GM19239 (cell line): ENCODE measurements at places on chromosomes 11 and 22.

DNA sequence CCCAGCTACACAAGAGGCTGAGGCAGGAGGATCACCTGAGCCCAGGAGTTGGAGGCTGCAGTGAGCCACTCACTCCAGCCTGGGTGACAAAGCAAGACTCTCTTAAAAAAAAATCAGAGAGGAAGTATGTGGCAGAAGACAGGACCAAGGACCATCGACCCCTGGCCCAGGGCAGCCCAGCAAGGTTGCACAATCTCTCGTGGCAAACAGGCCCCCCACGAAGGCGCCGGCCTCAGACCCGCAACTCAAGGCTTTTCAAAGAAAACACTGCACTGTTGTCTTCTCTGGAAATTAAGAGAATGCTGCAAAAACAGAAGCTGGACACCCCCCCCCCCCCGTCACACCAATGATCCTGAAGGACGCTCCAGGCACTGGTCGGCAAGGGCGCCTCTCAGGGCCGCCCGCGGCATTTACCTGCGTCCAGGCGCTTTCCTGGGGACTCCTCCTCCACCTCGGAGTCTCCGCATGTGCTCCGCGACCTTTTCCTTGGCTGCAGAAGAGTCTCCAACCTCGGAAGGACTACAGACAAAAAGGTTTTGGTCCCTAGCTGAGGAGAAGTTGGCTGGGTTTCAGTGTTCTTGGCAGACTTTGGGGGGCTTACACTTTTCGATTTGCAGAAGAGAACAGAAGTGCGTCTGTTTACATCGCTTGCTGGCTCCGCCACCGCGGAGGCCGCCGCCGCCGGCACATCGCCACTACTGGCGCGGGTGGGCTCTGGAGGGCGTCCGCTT is 40.5 kb downstream of the BRD1 start:
- no peak for DNase-seq

GRCh38 chr11:47052576-47052975 is 116.0 kb downstream of the CSTPP1 start:
- DNase-seq: no peak

DNA sequence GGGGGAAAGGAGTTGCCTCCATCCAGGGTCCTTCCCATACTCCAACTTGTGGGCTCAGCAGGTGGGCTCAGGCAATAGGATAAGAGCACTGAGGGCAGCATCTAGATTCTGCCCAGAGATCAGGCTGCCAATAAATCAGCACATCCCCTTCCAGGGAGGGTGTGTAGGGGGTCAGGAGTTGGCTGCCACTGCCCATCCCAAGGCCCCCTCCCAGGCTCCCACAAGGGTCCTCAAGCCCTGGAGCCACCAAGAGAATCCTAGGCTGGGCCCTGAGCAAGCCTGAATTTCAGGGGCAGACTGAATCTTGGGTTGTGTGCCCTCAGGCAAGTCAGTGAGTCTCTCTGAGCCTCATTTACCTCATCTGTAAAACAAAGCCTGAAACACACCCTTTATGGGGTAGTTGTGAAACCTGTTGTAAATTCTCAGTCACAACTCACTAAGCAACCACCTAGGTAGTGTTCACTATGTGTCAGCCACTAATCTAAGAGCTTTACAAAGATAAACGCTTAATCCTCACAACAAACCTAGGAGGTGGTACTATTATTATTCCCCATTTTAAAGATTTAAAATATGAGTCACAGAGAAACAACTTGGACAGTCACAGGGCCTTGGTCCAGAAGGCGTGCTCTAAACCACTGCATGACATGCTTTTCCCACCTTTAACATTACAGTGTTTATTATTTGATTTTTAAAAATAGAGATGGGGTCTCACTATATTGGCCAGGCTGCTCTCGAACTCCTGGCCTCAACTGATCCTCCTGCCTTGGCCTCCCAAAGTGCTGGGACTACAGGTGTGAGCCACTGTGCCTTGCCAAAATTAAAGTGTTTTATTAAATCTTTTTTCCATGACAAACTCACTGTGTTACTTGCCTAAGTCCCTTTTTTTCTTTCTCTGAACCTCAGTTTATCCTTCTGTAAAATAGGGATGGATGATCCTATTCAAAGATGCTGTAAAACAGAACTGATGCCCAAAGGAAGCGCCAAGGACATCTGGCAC is 36.2 kb downstream of the LMO1 start:
- DNase-seq: no peak

GRCh38 chr11:45847911-45848316 is 639 bp downstream of the CRY2 start:
- DNase-seq: peak; percentile 28

- DNase-seq: no peak
Measured at GRCh38 chr11:27573024-27573423, 66.5 kb upstream of the LIN7C start.

DNA sequence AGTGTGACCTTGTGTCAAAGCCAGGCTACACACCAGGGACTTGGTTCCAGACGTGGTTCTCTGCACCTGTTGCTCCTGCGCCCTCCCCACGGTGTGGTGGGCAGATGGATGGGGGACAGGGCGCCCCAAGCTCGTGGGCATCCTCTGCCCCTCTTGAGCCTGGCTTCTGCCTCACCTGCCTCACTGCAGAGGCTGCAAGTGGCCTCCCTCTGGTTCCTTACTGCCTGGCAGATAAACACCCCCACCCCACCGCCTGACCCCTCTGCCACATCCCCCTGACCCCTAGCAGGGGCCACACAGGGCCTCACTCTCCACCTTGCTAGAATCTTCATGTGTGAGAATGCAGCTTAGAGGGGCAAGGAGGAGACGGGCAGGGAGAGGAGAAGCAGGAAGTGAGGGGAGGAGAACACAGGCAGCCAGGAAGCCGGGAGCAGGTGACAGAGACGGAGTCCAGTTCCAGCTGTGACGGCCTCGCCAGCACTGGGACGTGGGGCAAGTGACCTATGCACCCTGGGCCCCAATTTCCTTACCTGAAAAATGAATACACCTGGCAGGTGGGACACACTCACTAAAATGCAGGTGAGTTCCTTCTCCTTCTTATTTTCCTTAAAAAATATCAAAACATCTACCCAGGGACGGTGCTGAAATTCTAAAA is 178.3 kb downstream of the EFCAB6 start:
- no peak for DNase-seq

GRCh38 chr11:2869134-2869526 is 16.4 kb downstream of the CDKN1C start:
- DNase-seq: no peak

- DNase-seq: no peak
Measured at GRCh38 chr11:120834686-120835210, 189.2 kb upstream of the TBCEL start.

DNA sequence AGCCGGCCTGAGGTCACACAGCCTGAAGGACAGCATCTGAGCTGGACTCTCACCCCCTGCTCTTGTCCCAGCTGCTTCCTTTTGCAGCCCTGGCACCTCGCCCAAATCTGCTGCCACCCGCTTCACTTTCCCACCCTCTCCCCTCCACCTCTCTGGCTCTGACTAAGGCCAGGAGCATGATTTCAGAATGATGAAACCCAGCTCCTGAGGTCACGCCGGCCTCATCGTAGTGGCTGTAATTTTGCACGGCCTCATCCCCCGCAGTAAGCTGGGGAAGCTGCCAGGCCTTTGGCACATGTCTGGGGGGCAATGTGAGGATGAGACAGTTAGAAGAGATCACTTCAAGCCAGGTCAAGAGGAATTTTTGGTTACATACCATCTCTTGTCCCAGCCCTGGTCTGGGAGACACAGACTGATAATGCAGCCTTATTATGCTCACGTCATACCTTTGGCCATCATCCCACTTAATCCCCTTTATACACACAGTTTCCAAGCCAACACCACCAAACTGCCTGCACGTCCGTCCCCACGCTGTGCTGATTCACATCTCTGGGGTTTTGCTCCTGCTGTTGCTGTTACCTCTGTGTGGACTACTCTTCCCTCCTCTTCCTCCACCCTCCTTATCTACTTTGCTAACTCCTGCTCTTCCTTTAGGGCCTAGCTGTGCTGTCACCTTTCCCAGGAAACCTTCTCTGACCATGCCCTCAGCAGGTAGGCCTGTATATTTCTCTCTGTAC is 58.1 kb downstream of the CHRDL2 start:
- no peak for DNase-seq

DNA sequence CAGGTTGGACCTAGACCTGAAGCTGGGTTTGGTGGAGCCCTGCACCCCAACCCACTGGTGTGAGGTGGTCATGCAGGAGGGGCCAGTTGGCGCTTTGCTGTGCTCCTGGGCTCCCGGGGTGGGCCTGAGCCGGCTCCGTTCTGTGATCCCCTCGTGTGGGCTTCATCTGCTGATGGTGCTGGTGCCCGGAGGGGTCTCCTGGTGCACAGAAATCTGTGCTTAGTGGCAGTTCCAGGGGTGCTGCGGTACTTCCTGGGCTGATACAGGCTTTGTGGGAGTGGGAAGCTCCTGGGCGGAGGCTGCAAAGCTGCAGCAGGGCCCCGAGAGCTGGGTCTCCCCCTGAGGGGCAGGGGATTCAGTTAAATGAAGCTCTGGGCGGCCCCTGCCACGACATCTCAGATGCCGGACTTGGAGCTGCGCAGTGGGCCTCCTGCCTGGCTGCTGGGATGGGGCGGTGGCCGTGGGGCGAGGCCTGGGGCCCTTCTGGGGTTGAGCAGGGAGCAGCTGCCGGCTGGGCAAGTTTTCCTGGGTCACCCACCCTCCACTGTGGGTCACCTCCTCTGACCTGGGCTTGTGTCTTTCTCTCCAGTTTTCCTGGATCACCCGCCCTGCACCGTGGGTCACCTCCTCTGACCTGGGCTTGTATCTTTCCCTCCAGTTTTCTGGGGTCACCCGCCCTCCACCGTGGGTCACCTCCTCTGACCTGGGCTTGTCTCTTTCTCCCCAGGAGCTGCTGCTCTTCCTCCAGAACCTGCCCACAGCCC is 410.5 kb downstream of the TBC1D22A start:
- no peak for DNase-seq

- DNase-seq: no peak
Measured at GRCh38 chr11:7165911-7166310, 77.1 kb downstream of the RBMXL2 start.

- DNase-seq: no peak
Measured at GRCh38 chr11:111741751-111742150, 24.4 kb downstream of the PPP2R1B start.

DNA sequence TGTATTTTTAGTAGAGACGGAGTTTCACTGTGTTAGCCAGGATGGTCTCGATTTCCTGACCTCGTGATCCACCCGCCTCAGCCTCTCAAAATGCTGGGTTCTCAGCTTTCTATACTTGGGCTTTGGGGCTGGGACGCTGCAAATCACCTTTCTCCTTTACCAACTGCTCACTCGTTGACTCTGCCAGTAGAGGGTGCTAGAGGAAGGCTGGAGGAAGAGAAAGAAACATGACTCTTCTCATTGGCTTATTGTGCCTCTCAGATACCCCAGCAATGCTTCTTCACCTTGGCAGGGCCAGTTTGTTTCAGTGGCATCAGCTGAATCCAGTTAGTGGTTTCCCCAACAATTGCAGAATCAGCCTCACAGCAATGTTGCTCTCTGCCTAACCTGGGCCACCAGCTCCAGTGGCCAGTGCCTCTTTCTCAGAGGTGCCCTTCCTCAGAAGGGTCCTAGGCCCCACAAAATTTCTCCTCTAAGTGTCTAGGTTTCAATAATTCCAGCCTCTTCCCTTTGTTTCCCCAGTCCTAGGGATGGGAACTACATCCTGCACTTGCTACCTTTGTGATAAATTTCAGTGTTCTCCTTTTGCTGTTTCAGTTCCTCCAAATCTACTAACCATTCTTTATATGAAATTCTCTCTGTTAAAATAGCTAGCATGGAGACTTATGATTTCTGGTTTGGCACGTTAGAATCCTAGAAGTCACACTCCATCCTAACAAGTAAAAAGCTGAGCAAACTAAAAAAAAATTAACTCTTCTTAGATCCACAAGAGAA is 71.5 kb upstream of the VSTM5 start:
- peak; percentile 37 for DNase-seq

DNA sequence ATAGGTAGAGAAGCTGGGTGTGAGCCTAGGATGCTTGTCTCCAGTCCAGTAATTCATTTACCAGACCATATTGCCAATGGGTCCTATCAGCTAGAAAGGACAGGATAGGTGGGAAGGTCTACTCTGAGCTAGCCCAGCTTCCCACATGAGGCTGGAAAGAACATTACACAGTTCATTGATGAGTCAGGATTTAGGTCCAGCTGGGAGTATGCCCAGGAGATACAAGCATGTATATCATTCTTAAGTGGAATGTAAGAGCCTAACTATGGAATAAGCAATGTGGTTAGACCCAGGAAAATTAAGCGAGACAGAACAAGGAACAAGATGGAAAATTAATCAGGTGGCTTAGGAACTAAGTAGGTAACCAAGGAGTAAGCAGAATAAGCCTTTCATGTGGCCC is 59.0 kb upstream of the TBCEL start:
- no peak for DNase-seq

DNA sequence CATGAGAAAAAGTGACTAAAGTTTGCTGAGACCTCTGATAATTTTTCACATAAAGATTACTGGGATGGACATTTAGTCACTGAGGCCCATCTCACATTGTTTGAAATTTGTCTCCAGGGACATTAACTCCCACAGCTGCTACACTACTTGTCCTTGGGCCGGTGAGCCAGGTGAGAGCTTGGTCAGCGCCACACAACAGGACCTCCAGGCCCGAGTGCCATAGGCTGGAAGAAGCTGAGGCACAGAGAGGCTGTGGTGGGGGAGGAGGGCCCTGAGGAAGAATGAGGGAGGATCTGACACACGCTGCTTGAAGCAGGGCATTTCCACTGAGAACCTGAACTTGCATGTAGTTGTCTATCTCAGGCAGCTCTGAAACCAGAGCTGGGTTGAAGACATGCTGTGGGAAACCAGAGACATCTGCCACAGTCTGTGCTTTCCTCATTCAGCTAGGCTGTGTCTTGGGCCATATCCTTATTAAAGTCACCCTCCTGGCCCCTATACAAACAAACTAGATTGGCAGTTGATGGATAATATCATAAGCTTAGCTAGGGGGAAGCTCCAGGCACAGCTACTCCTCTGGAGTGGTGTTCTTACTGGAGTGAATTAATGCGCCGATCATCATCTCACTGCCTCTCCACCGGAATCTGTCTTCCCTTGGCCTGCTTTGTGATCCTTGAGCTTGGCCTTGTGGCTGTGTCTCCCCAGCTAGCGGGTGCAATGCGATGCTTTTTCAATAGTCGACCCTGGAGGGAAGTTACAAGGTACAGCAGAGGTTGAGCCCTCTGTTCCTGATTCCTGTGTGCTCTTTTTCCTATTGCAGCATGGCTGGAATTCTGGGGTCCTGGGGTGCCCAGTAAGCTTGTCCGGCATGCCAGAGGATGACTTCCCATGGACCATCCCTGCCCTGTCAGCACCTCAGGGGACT is 225.3 kb upstream of the B3GAT1 start:
- no peak for DNase-seq

DNA sequence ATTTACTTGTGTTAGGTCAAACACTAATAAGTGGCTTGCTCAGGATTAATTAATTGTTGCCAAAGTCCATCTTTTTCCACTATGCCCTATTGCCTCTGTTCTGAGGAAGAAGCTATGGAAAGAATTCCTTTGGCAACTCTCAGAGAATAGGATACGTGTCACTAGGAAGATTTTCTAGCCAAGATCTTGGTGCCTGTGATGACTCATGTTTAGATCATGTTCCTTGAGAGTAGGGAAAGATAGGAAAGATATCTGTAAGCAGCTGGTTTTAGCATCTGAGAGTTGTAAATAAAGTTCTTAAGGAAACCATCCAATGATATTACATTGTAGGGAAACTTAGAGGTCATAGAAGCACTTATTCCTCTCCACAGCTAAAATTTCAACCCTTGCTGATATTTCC is 15.7 kb downstream of the SLN start:
- no peak for DNase-seq

GRCh38 chr22:31106001-31106571 is 1.3 kb downstream of the SELENOM start:
- DNase-seq: no peak

GRCh38 chr11:132520199-132520598 is 1012.1 kb downstream of the OPCML start:
- no peak for DNase-seq
